CD8-positive, alpha-beta memory T cell (primary cell): ENCODE measurements at places on chromosomes 4 and X. TPM values are rescaled to one million over a fixed set of nuclear protein-coding genes. Genes with fewer than 3 reads are reported as not detected.

BRCC3 gene
- 37.0 TPM for total RNA-seq

GPRASP1 gene
- total RNA-seq, result 3.4 TPM

NKX3-2 gene
- total RNA-seq, result not detected

CLDN34 gene
- not detected for total RNA-seq

F8 gene
- 11.9 TPM for total RNA-seq

GPR78 gene
- not detected for total RNA-seq
